ENCODE measurements at places on chromosomes 1 and 21.

DNA sequence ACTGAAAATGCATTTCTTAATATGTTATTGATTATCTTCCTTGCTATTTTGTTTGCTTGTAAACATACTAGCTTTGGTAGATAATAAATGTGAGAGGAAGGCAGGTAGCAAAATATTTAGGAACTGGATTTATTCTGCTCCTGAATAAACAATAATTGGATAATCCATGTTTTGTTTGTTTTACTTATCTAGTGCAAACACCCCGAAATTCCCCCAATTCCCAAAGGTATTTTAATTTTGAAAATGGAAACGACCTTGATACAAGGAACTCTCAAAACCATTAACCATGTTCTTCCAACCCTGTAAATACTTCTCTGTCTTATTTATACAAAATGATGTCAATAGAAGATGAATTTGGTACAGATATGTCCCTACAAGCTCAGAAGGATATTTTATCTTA lies 3.0 kb downstream of the USH2A start:
- no peak for DNase-seq

DNA sequence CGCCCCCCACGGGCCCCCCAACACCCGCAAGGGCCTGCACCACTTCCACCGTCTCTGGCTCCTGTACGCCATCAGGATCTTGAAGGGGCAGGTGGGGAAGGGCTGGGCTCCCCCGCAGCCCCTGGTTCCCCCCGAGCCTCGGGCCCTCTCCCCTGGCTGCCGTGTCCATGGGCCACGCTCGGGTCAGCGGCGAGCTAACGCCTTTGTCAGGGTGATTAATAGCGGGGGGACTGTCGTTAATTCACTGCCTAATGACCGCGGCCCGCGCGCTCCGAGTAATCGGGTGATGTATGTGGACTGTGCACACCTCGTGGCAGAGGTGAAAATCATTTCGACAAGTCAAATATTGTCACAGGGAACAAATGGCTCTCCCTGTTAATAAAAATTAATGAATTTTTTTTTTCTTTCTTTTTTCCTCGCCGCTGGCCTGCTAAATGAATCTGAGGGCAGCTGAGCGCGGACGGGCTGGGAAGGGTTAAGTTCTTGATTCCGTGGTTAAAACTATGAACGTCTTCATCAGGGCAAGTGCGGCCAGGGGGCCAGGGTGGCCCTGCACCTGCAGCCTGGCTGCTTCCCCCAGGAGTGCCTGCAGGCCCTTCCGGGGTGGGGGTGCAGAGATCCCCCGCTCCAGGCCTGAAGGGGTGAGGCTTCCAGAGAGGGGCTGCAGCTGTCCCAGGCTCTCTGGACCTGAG lies 100.8 kb downstream of the PRDM16 start:
- DNase-seq = no peak

- no peak for DNase-seq
Observed at GRCh38 chr1:243982447-243983018, 68.5 kb upstream of the ZBTB18 start.

- DNase-seq = no peak
Observed at GRCh38 chr1:108767708-108768107, 21.2 kb downstream of the STXBP3 start.

DNA sequence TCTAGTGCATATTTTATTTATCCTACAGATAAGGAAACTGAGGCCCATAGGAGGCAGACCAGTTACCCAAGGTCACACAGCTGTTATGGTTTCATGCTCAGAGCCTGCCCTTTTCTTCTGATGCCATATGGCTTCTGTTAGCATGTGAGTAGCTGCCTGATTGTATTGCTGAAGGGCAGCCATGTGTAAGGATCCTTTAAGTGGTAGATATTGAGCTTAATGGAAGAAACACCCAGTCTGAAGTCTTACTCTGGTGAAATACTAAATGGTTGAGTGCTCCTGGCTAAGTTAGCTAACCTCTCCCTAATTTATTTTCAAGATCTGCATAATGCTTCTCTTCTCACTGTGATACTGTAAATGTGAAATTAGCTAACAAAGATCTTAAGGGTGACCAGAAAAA lies 30.9 kb downstream of the ADAMTS5 start:
- DNase-seq = peak; percentile 88

GRCh38 chr1:2530513-2531361 lies 674 bp upstream of the HES5 start:
- peak; percentile 35 for DNase-seq

- peak; percentile 85 for DNase-seq
Observed at GRCh38 chr1:228459091-228459993, 27.8 kb upstream of the RNF187 start.

GRCh38 chr1:174652569-174653280 lies 205.0 kb downstream of the GPR52 start:
- DNase-seq = no peak

DNA sequence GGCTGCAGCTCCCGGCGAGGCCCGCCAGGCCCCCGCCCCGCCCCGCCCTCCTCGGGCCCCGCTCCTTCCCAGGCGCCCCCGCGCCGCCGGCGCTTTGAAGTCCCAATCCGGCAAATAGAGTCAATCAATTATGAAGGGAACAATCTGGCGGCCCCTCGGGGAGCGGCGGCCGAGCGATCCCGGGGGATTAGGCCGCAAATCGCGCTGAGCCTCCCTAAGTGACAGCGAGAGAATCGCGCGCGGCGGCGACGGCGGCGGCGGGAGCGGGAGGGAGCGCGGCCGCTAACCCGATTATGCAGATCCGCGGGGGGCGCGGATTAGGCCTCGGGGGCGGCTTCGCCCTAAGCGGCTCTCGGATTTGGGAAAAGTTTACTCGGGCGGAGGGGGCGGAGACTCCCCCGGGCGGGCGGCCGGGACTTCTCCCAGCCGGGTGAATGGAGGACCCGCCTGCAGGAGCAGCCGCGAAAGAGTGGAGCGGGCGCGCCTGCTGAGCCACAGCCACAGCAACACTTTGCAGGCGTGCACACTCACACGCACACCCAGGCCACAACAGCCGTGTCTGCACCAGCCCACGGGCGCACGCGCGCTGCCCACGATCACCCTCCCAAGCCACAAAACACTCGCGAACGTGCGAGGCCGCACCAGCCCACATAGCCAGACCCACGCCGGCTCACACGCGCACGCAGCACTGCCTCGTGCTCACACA lies 23.0 kb upstream of the DMBX1 start:
- no peak for DNase-seq

DNA sequence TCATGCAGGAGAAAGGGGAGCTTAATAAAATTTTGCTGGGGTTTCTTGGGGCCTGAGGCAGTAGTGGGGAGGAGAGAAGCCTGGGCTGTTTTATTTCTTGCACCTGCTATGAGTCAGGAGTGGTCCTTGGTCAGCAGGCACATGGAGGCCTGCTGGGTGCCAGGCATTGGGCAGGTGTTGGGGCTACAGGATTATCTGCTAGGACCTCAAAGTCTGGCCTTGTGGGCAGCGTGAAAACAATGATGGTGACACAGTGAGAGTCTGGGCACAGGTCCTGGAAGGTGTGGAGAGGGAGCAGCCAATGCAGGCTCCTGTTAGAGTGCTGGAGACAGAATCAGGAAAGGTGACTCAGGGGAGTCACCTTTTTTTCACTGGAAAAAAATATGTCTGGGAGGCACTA lies 17.2 kb downstream of the ROR1 start:
- no peak for DNase-seq

DNA sequence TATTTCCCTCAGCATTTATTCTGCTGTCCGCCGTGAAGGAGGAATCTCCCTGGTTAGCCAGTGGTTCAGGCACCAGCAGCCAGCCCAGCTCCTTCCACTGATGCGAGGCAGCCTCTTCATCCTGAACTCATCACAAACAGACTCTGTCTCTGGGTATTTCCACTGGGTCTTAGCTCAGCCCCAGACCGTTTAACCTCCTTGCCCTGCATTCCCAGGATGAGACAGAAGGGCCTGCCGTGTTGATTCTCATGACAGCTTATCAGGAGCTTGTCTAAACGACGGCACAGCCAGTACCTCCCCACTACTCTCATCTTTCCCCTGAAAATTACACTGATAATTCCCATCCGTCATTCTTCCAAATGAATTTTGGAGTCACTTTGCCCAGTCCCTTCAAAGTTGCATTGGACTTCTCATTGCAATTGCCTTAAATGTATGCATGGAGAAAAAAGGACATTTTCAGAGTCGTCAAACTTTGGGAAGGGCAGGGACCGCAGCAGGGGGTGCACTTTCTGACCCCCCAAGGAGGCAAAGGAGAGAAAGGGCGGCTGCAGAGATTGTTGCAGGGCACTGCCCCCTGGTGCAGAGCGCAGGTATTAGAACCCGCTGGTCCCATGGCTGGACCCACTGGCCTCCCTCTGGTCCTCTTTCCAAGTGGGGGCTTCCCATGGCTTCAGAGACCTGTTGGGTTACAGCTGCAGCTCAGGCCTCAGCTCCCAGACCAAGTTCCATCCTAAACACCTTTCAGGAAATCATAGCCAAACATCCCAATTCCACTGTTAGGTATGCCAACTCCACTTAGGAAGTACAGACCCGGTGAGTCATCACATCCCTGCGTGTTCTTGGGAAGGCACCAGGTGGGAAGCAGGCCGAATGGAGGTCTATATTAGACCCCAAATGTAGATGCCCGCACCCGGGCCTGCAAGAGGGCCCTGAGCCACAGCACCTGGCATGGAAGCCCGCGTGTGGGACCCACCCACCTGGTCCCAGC lies 3.7 kb upstream of the MEGF6 start:
- DNase-seq = no peak

- DNase-seq = no peak
Observed at GRCh38 chr1:246372559-246372958, 134.5 kb downstream of the SMYD3 start.

- DNase-seq = peak; percentile 33
Observed at GRCh38 chr1:158998781-158999161, 10.9 kb upstream of the IFI16 start.

- DNase-seq = no peak
Observed at GRCh38 chr1:1302951-1303509, 4.7 kb downstream of the ACAP3 start.

DNA sequence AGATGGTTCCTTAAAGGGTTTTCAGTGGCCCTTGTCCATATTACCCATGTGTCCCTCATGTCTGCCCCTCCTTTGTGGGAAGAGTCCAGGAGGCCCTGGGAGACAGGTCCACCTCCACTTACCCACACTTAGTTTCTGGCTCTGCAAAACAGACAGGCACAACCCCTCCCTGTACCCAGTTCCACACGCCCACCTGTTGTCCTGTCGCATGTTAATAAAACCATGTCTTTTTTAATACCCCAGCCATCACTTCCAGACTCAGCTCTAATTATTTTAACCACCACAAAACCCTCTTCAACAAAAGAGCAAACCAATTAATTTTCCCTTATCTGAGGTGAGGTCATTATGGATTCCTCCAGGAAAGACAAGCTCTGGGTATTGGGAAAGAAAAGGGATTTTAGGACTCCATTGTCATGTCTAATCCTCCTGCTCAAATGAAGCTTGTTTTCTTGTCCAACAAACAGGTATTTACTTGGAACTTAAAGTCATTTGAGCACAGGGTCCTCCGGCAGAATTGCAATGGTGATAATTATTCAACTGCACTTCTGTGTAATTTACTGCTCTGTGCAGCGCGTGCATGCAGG lies 68.9 kb downstream of the CCDC185 start:
- DNase-seq = no peak

DNA sequence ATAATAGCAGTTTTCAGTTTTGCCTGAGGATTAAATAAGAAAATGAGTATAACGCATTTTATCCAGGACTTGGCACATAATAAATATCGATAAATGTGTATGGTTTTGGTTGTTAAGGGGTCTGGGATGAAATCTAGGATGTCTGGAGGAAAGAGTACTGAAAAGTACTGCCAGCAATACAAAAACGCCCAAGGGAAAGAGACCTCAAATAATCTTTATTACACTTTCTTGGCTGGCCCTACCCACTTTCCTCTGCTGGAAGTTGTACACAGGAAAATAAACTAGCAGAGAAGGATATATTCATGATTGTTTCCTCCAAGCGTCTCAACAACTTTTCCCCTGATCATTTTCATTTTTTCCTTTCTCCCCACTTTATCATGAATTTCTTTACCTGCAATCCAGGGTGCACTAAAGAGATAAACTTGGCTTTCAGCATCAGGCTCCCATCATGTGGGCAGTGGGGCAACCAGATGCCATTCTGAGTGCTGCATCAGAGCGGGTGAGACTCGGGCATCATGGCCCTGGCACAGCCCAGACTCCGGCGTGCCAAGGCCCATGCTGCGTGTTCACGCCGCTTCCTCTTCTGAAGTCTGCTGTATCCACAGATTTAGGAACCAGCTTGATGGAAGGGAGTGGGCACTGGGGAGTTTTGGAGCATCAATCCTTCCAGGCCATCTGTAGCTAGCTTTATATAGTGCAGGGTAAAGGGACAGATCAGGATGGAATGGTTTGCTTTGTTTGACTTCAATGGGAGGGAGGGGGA lies 35.8 kb upstream of the PLXNA2 start:
- DNase-seq = no peak

DNA sequence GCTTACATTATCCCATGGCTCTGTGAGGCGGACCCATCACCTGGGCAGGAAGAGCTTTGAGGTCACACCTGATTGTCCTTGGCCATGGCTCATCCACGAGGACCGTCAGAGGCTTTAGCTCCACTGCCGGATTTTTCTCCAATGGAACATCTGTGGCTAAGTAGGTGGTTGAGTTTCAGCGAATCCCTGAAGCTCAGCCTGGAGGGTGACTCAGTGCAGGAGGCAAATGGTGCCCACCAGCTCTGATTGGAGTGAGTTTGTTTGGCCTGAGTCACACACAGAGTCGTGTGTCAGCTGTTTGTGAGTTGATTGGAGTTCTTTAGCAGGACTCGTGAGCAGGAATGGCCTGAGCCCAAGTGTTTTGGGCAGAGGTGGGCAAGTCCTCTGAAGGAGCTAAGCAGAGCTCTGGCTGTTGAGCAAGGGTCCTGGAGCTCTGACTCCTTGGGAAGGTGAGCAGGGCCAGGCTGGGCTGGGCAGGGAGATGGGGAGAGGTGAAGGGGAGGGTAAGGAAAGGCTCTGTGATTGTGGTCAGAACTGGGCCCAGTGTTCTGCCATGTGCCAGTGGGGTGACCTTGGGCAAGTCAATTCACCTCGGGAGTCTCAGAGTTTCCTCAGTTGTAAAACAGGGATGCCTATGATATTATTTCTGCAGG lies 2.0 kb downstream of the SLC6A17 start:
- no peak for DNase-seq

- DNase-seq = no peak
Observed at GRCh38 chr1:18962855-18963737, 6.6 kb upstream of the IFFO2 start.

DNA sequence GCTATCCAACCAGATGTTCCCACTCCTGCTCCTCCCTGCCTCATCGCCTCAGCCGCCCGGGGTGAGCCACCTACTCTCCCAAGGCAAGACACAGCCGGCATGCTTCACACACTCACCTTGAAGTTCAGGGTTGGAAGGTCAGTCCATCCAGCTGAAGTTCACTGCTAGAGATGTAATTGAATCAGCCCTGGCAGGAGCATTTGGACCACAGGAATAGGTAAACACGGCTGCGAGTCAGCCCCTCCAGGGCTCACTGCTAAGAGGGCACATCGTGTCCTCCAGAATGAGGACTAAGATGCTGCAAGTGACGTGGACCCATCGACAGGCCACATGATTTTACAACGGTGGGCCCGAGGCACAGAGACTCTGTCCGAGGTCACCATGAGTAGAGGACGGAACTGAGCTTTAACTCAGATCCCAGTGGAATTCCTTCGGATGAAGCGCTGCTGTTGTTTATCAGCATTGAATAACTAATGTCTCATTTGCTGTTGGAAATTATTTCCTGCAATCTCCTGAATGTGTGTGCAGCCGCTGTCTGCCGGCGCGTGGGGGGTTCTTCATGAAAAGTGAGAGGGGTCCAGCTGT lies 41.9 kb downstream of the RSPH1 start:
- no peak for DNase-seq

- DNase-seq = no peak
Observed at GRCh38 chr1:218995091-218995665, 178.5 kb upstream of the LYPLAL1 start.
